Glomerular endothelial cell (primary cell): ENCODE measurements at places on chromosomes 7 and 10.

- DNase-seq = peak; percentile 98
Measured at GRCh38 chr10:12844811-12845483, 156.6 kb downstream of the CCDC3 start.

GRCh38 chr10:66259836-66260235 is 666.0 kb upstream of the LRRTM3 start:
- DNase-seq = no peak

GRCh38 chr7:5332579-5332978 is 49.8 kb downstream of the SLC29A4 start:
- no peak for DNase-seq

DNA sequence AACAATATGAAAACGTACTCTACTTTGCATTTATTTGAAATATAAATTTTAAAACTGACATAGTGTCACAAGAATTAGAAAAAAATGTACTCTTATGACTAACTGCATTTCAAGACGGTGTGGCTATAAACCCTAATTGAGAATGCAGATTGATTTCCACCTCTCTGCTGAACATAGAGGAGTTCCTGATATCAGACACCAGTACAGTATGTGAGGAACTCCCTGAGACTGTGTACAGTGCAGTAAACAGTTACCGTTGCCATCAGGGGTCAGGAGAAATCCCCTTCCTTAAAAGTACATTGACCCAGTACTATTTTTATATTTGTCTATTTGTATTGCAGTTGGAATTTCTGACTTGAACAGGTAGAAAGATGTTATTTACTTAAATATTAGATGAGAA is 61.8 kb upstream of the DKK1 start:
- no peak for DNase-seq

GRCh38 chr7:104252409-104253134 is 44.8 kb upstream of the ORC5 start:
- no peak for DNase-seq

DNA sequence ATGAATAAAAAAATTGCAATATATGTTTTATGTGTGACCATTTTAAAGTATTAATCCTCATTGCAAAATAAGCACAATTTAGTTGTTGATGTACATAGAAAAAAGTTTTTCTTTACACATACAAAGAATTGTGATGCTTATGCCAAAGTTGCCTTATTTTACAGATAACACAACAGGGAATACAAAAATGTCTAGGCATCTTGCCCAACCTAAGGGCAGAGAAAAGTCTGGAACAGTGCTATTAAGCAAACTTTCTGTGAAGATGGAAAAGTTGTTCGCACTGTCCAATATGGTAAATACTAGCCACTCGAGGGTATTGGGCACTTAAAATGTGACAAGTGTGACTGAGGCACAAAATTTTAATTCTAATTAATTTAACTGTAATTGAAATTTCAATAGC is 190.2 kb upstream of the HGF start:
- DNase-seq = no peak

GRCh38 chr10:79116801-79117723 is 48.3 kb downstream of the ZMIZ1 start:
- no peak for DNase-seq

GRCh38 chr10:77173615-77174461 is 463.8 kb downstream of the KCNMA1 start:
- DNase-seq = peak; percentile 64

DNA sequence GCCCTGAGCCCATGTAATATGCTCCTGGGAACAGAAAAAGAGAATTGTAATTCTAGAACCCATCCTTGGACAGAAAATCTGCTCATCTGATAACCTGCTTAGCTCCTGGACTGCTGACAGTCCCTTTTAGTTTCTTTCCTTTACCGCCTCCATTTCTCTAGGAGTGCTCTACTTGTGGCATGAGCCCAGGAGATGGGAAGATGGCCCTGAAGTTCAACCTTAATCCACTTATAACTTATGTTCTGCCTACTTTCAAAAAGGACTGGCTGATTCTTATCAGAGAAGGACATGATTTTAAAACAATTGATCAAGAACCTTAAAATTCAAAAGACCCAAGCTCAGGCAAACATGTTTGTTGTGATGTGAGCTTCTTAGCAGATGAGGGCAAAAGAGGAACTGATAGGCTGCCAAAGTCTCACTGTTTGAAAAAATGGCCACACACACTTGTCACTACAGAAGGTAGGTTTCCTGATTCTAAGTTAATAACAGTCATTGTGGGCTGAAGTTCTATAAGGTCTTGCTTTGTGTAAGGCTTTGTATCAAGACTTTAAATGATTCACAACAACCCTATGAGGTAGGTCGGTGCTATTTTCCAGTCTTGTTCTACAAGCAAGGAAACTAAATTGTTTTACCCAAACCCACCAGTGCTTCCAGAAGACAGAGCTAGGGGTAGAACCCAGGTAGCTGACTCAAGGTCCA is 94.3 kb upstream of the AFAP1L2 start:
- DNase-seq = no peak

DNA sequence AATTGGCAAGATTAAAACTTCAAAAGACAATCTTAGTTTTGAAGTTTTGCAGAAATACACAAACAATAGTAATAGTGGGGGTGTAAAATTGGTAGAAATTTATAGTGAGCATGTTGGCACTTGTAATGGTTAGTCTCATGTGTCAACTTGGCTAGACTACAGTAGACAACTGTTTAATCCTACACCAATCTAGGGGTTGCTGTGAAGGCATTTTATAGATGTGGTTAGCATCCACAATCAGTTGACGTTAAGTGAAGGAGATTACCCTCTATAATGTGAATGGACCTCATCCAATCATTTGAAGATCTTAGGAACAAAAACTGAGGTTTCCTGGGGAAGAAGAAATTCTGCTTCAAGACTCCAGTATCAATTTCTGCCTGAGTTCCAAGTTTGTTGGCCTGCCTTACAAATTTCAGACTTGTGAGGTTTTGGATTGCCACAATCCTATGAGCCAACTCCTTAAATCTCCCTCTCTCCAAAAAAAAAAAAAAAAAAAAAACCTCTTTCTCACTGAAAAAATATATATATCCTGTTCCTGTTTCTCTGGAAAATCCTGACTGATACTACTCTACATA is 531.6 kb upstream of the IGFBP3 start:
- DNase-seq = no peak

GRCh38 chr7:17405786-17406185 is 107.3 kb downstream of the AHR start:
- peak; percentile 57 for DNase-seq

DNA sequence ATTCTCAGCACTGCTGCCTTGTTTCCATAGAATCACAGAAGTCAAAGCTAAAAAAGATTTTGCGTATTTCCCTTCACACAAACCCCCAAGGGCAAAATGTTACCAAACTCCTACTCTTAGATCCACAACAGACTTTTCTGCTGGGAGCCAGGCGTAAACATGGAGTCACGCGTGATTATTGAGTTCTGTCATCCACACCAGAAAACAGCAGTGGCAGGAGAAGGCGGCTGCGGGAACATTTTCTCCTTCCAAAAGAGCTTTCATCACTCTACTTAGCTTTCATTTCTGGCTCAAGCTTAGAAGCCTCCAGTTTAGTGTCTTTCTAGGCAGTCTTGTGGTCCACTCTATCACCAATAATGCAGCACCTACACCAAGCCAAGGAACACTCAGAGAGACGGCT is 712.9 kb upstream of the NRP1 start:
- DNase-seq = no peak

- no peak for DNase-seq
Measured at GRCh38 chr10:107056182-107056581, 108.3 kb downstream of the SORCS1 start.

DNA sequence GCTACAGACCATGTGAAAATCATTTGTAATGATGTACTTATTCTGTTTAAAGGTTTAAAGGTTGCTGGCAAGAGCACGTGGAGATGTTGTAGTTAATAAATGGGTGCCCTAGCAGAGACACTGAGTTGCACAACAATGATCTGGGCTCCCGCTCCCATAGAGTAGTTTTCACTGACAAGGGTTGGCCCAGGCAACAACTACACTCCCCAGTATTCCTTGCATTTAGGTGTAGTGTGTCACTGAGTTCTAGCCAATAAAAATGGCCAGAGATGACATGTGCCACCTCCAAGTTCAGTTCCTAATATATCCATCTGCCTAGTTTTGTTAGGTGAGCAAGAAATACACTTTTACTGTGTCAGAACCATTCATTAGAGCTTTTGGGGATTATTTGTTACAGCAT is 392.1 kb upstream of the MTPN start:
- no peak for DNase-seq

- DNase-seq = peak; percentile 39
Measured at GRCh38 chr7:112023786-112024185, 182.4 kb downstream of the DOCK4 start.

DNA sequence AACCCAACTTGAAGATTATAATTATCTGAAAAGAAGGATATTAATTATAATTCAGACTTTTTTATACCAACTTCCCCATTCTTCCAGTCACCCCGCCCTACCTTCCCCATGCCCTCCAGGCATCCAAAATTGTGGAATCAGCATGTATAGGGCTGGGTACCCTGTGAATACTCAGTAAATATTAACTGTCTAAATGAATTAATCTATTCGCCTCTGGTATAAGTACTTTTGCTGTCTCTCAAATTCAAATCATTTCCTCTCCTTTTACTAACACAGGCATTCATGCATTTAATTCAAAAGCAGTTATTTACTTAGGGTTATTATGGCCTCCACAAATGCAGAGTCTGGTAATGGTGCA is 26.5 kb upstream of the GOT1 start:
- no peak for DNase-seq

DNA sequence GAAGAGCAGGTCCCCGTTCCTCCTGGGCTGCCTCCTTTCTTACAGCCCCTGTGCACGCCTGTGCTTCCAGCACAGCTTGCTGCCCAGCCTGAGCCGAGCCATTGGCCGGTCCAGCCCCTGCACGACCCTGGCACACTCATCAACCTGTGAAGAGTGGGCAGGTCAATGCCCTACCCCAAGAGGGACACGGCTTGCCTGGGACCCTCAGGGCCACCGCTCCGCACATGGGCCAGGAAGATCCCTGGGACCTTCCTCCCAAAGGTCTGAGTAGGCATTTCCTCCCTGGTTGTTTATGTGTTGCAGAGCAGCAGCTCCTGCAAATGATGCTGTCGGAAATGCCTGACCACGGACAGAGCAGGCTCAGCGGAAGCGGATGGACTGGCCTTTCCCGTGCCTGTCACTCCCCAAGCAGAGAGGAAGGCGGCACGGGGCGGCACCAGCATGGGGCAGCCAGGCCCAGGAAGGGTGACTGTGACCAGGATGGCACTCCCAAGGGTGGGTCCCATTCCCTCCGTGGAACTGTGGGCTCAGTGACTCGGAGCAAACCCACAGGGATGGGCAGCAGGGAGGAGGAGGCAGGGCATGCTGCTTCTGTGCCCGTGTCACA is 252.5 kb downstream of the TNS3 start:
- no peak for DNase-seq

GRCh38 chr10:72605122-72605521 is 20.8 kb downstream of the MICU1 start:
- no peak for DNase-seq

DNA sequence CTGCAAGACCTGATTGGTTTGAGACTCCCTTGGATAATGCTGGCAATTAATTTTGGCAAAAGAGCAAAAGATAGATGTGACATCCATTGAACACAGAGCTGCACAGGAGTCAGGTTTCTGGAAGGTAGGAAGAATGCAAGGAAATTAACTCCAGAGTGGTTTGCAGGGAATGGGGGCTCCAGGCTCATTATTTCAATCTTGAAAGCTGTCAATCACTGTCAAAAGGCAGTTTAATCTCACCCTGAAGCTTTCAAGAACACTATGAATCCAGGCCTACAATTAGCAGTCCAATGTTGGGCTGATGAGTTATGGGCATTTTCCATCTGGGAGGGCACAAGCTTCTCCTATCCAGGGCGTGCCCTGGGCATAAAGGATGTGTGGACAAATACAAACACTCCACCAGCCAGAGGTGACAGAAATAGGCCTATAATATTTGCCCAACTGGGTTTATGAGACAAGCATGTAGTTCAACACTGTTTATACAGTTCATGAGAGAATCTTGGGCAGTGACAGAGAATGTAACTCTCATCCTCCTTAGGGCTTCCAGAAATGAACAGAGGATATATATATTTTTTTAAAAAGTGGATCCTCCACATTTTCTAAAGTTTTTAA is 80.5 kb downstream of the KCNMA1 start:
- DNase-seq = no peak

GRCh38 chr10:14571866-14572507 is 202.7 kb downstream of the FAM107B start:
- DNase-seq = peak; percentile 64

DNA sequence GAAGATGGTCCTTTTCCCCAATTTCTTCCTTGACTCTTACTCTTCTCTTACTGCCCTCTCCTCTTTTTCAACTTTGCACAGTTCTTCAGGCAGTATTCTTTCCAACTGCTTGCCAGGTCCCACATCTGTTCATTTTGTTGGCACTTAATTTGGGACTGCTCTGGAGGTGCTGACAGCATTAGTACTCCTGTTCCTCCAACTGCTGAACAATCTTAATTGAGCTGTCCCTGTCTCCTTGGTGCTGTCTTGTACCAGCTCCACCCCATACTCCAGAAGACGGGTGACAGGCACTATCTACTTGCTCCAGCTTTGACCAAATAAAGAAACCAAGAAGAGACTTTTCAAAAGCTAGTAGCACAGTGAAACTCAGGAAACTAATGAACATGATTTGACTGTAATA is 160.0 kb downstream of the PDE1C start:
- DNase-seq = no peak

- DNase-seq = no peak
Measured at GRCh38 chr7:94421681-94422080, 27.0 kb downstream of the COL1A2 start.

- no peak for DNase-seq
Measured at GRCh38 chr7:131076711-131077181, 250.9 kb upstream of the MKLN1 start.

GRCh38 chr10:46536171-46536570 is 20.3 kb downstream of the GPRIN2 start:
- DNase-seq = no peak

DNA sequence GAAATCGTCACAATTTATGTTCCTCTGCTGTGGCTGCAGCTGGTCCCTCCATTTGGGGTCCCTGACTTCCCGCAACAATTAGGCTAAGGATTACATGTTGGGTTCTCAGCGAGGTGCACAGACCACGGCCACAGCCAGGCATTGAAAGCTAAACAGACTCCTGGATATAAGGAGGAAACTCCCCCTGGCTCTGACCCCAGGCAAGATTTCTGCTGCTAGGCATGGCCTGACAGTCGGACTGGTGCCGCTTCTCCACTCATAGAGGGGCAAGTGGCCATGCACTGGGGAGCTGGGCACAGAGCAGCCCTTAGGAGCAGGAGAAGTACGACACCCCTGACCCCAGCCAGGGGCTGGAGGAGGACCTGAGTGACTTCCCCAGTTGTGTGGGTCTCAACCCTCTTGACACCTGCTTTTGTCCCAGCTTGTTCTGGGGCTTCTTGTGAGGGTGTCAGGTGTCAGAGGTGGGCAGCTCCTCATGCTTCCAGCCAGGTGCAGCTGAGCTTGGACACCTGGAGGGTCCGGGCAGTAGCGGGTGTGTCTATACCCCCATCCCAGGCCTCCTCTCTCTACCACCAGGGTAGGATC is 38.3 kb downstream of the TSPAN15 start:
- no peak for DNase-seq

- no peak for DNase-seq
Measured at GRCh38 chr7:72152161-72153131, 259.7 kb downstream of the CALN1 start.

- no peak for DNase-seq
Measured at GRCh38 chr7:157355784-157356511, 19.1 kb downstream of the DNAJB6 start.
